ENCODE measurements at places on chromosomes 6 and 20. TPM values are rescaled to one million over a fixed set of nuclear protein-coding genes. Genes with fewer than 3 reads are reported as not detected.

- H3K4me3 ChIP-seq = no peak overlapping the region
- H3K36me3 ChIP-seq = peaks cover 63% of the 10 kb centered on the region
- no peak for DNase-seq
- no peaks in the 10 kb centered on the region for H3K4me1 ChIP-seq
Observed at GRCh38 chr20:34281177-34281576, 22.0 kb downstream of the AHCY start.

GRCh38 chr6:114135363-114135971, 164.5 kb upstream of the HDAC2 start:
- no peaks in the 10 kb centered on the region for H3K4me1 ChIP-seq
- H3K27me3 ChIP-seq = no peaks in the 10 kb centered on the region
- no peak overlapping the region for H3K4me3 ChIP-seq
- DNase-seq = no peak

DNA sequence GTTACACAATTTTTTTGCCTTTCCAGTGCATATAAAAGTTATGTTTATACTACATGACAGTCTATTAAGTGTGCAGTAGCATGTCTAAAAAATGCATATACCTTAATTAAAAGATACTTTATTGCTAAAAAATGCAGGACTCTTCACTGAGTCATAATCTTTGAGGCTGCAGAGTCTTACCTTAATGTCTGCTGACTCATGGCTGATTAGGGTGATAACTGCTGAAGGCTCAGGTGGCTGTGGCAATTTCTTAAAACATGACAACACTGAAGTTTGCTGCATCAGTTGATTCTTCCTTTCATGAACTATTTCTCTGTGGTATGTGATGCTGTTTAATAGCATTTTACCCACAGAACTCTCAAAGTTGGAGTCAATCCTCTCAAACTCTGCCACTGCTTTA, 19.1 kb downstream of the ZSCAN23 start:
- no peak overlapping the region for H3K4me3 ChIP-seq
- no peaks in the 10 kb centered on the region for H3K36me3 ChIP-seq
- H3K4me1 ChIP-seq = no peaks in the 10 kb centered on the region
- H3K27ac ChIP-seq = no peak overlapping the region
- no peak for DNase-seq

DNA sequence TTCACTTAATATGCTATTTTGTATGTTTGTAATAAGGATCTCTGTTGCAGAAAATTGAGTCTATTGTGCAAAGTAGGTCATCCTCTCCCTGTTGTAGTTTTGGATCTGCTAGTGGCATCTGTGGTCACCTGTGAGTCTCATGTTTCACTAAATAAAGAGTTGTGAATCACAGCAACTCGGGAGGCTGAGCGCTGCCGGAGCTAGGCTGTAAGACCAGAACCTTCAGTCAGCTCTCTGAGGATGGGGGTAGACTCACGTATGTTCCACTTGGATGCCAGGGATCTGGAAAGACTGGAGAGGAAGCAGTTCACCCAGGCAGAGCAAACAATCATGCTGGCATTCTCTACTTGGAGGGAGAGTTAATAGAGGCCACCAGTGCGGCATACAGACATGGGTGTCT, 187.3 kb upstream of the FOXA2 start:
- no peak overlapping the region for H3K4me3 ChIP-seq
- peaks cover 30% of the 10 kb centered on the region for H3K4me1 ChIP-seq
- no peak for DNase-seq
- H3K36me3 ChIP-seq = no peaks in the 10 kb centered on the region
- no peak overlapping the region for H3K27ac ChIP-seq

- H3K4me3 ChIP-seq = no peak overlapping the region
- no peak for DNase-seq
- H3K36me3 ChIP-seq = no peaks in the 10 kb centered on the region
- no peaks in the 10 kb centered on the region for H3K27me3 ChIP-seq
Observed at GRCh38 chr6:170462366-170463020, 90.6 kb downstream of the PSMB1 start.

DNA sequence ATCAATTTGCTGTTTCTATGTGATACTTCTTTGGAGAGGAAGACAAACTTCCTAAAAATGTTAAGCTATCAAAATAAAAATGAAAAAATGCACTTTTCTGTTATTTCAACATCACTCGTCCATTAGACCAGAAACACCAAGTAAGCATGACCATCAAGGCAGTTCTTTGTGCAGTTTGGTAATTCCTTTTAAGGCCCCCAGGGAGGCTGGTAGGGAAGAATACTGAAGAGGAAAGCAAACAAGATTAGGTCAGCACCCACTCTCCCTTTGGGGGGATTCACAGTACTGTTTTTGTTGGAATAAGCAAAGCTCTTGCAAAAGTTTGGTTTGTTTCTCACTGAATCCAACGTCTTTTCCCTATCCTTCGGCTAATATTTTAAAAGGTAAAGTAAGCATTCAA, 206.8 kb upstream of the SLC35B3 start:
- no peaks in the 10 kb centered on the region for H3K4me1 ChIP-seq
- no peaks in the 10 kb centered on the region for H3K27me3 ChIP-seq

DNA sequence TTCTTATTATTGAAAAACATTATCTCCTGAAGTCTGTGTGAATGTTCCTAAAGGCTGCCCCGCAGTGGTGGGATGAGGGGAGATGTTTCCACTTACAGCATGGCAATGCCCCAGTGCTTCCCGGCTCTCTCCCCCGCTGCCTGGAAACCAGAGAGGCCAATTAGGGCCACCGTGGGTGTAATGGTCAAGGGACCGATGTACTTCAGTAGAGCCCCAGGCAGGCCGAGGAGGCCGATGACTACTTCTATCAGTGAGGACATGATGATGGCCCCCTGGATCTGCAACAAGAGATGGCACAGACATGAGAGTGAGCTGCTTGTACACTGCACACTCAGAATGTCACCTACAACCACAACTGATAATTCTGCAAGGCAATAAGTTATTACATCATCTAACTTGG, 117.8 kb downstream of the SLC23A2 start:
- no peaks in the 10 kb centered on the region for H3K4me1 ChIP-seq
- H3K36me3 ChIP-seq = no peaks in the 10 kb centered on the region
- no peak for DNase-seq
- H3K27me3 ChIP-seq = no peaks in the 10 kb centered on the region
- no peak overlapping the region for H3K27ac ChIP-seq

DNA sequence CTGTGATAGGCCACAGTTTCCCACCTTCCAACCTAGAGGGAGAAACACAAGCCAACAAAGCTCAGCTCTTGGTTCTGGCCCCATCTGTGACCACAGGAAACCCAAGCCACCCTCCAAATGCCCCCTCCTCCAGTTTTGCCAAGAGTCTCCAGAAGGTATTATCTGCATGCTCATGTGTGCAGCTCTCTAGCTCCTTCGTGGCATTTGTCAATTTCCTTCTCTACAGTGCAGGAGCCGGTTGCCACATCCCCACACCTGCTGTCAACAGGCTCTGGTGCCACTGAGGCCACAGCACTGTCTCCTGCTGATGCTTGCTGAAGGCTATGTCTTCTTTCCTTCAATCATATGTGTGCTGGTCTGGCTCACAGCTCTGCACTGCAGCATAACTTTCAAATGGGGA, 177.2 kb downstream of the CLIC5 start:
- no peaks in the 10 kb centered on the region for H3K27me3 ChIP-seq
- no peak overlapping the region for H3K4me3 ChIP-seq
- H3K27ac ChIP-seq = no peak overlapping the region
- H3K36me3 ChIP-seq = no peaks in the 10 kb centered on the region
- no peak for DNase-seq

DNA sequence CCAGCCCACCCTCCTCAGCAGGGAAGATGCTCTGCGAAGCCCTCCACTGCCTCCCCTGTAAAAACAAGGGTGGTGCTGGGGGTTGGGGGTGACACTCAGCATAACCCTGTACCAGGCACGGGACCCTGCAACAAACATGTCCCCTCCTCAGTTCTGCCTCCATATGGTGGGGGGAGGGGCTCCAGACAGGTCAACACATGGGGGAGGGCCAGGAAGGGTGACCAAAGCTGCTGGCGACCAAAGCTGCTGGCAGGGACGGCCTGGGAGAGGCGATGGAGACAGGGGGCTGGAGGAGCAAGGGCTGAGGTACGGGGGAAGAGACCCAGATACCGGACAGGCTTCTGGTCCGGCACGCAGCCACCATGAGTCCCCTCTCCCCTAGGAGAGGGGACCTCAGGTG, 123.2 kb downstream of the TAF4 start:
- H3K36me3 ChIP-seq = no peaks in the 10 kb centered on the region
- H3K4me1 ChIP-seq = no peaks in the 10 kb centered on the region
- H3K4me3 ChIP-seq = no peak overlapping the region

GRCh38 chr6:34383656-34384320, 8.7 kb downstream of the NUDT3 start:
- no peaks in the 10 kb centered on the region for H3K36me3 ChIP-seq
- H3K4me1 ChIP-seq = peaks cover 18% of the 10 kb centered on the region
- H3K27me3 ChIP-seq = no peaks in the 10 kb centered on the region
- no peak overlapping the region for H3K4me3 ChIP-seq

DNA sequence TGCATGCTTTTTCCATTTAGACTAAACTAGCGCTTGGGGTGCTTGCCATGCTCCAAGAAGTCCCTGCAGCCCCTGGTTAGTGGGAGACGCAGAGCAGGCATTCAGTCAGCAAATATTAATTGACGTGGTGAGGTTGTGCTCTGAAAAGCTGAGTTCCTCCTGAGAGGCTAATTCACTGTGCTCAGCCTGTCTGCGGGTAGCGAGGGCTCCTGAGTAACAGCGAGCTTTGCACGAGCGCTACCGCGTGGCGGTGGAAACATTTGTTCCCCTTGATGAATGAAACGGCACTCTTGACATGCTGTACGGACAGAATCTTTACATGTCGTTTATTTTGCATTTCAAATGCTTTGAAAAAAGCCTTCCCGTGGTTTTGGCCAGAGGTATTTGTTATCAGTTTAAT, 170.6 kb upstream of the AGPAT4 start:
- no peak overlapping the region for H3K4me3 ChIP-seq
- no peak for DNase-seq
- H3K27me3 ChIP-seq = no peaks in the 10 kb centered on the region
- H3K27ac ChIP-seq = no peak overlapping the region
- no peaks in the 10 kb centered on the region for H3K36me3 ChIP-seq

DNA sequence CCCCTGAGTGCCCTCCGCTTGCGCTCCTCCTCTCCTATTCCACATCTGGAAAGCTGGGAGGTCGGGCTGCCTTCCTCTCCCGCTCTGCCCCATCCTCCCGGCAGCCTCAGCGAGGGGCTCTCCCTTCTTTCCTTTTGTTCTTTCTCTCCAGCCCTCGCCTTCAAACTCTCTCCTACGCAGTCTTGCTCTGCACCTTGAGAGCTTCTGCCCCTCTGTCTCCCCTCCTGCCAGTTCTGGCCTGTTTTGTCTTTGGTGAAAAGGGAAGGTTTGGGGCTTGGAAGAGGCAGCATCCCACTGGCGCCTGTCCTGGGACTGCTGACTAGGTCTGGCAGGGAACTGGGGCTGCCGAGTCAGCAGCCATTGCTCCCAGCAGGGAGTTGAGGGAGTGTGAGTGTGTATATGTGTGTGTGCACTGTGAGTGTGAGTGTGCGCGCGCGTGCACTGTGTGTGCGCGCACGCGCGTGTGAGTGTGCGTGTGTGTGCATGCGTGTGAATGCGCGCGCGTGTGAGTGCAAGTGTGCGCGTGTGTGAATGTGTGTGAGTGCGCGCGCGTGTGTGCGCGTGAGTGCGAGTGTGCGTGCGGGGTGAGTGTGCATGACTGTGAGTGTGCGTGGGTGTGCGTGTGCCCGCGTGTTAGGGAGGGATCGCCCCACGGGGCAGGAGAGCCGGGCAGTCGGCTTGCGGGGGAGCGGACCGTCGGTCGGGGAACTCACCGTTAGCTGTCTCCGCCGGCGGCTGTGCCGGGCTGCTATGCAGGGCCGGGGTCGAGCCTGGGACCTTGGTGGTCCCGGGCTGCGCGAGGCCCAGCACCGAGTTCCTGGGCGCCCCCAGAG, 523 bp downstream of the CPXM1 start:
- peak overlapping the region; percentile 31 for H3K4me3 ChIP-seq
- no peak overlapping the region for H3K27ac ChIP-seq
- no peaks in the 10 kb centered on the region for H3K36me3 ChIP-seq
- peaks cover 35% of the 10 kb centered on the region for H3K27me3 ChIP-seq
- no peak for DNase-seq

DNA sequence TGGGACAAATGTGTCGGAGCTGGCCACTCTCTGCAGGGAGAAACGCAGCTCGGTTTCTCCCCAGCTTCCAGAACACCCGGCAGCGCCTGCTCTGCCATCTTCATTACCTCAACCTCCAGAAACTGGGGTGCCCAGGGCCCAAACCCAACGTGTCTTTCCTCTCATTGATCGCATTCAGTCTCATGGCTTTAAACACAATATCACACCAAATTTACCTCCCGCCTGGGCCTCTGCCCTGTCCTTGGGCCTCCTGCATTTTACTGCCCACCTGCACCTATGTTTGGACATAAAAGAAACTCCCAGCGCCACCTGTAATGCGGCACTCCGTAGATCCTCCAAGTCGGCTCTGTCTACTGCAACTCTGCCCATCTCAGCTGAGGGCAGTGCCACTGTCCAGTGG, 22.2 kb downstream of the SERPINB6 start:
- peak; percentile 28 for DNase-seq
- H3K4me1 ChIP-seq = peaks cover 9% of the 10 kb centered on the region
- no peak overlapping the region for H3K27ac ChIP-seq
- H3K4me3 ChIP-seq = no peak overlapping the region
- H3K27me3 ChIP-seq = no peaks in the 10 kb centered on the region
- H3K36me3 ChIP-seq = peaks cover 63% of the 10 kb centered on the region

GRCh38 chr6:64266351-64266821, 630.8 kb downstream of the PHF3 start:
- H3K27me3 ChIP-seq = no peaks in the 10 kb centered on the region
- H3K27ac ChIP-seq = no peak overlapping the region
- no peak overlapping the region for H3K4me3 ChIP-seq
- DNase-seq = no peak
- H3K4me1 ChIP-seq = peaks cover 8% of the 10 kb centered on the region

DNA sequence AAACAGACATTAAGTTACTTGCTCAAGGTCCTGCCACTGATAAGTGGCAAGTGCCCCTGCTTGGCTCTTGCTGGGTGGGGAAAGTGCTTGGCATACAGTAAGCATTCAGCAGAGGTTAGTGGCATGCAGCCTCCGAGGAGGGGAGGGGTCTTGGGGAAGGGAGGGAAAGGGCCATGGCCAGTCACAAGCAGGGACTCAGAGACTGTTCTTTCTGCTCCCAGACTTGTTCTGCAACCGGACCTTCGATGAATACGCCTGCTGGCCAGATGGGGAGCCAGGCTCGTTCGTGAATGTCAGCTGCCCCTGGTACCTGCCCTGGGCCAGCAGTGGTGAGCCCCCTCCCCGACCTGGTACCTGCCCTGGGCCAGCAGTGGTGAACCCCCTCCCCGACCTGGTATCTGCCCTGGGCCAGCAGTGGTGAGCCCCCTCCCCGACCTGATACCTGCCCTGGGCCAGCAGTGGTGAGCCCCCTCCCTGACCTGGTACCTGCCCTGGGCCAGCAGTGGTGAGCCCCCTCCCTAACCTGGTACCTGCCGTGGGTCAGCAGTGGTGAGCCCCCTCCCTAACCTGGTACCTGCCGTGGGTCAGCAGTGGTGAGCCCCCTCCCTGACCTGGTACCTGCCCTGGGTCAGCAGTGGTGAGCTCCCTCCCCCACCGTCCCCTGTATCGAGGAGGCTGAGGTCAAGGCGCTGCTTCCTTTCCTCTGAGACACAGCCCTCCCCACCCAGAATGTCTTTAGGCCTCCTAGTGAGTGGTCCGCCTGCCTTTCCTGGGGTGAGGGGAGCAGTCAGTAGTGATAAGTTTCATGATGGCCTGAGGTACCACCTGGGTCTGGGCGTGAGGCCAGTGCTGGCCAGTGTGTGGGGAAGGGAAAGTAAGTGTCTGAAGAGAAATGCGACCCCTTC, 8.9 kb downstream of the GLP1R start:
- no peak overlapping the region for H3K4me3 ChIP-seq
- no peaks in the 10 kb centered on the region for H3K36me3 ChIP-seq
- DNase-seq = no peak
- H3K27ac ChIP-seq = no peak overlapping the region

The LCA5 gene
- total RNA-seq = 10.2 TPM

The SFT2D1 gene
- 101 TPM for total RNA-seq

The GLP1R gene
- not detected for total RNA-seq

The FKBP1C gene
- 0.09 TPM for total RNA-seq

The RIPPLY2 gene
- total RNA-seq = not detected

The LAMA4 gene
- 1.8 TPM for total RNA-seq

The LTB gene
- total RNA-seq = not detected
